Stimulated activated CD8-positive, alpha-beta memory T cell treated with anti-CD3 and anti-CD28 coated beads, Interleukin-15, amount 100 ng/mL, for 1 hour (primary cell): ENCODE measurements at places on chromosomes 1 and 21.

- DNase-seq: no peak
Observed at GRCh38 chr1:208497866-208498541, 253.8 kb upstream of the PLXNA2 start.

DNA sequence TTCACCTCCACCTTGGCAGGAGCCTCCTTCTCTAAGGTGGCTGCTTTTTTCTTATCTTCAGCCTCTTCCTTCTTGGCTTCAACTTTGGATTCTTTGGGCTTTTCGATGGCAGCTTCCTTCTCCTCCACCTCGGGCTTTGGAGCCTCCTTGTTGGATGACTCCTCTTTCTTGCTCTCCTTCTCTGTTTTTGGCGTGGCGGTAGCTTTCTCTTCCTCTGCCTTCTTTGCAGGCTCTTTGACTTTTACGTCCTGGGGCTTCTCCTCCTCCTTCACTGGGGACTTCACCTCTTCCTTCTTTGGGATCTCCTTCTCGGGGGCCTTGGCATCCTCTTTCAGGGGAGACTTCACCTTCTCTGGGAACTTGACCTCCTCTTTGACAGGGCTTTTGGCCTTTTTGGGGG is 13.9 kb upstream of the CD2 start:
- DNase-seq: no peak

DNA sequence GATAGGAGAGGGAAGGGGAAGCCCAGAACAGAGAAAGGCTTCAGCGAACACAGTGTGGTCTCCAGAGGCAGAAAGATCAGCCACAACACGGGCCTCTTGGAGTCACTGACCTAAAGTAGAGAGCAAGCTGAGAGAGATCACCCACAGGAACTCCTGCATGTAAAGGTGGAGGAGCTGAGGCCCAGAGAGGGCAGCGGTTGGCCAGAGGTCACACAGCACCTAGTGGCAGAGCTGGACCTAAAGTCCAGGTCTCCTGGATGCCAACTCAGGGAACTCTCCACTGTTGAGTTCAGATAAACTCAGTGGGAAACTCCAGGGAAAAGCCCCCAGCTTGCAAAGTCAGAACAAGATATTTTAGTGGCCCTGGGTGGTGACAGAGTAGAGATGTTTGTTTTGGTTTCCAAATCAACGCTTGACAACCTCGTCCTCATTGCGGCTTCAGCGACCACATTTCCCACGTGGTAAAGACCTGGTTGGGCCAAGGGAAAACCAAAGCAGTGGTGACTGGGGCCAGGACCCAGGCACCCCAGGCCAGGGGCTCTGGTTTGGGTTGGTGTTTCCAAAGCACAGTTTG is 4.6 kb downstream of the IFFO2 start:
- peak; percentile 54 for DNase-seq

DNA sequence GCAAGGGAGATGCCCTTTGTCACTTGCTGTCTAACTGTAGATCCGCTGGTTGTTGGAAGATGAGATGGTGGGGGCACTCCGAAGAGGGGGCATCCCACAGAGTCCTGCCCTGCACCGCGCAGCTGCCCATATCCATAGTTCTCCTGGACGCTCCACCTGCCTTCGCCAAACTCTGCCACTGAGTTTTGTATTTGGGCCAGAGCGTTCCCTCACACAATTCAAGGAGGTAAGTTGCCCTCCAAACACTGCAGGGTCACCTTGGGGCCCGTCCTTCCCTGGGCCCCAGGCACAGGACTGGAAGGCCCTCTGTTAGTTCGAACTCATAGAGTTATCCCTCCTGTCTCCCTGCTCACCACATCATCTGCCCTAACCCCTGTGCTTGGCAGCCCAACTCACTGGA is 22.1 kb downstream of the HYI start:
- DNase-seq: no peak

- no peak for DNase-seq
Observed at GRCh38 chr1:12640237-12640957, 3.5 kb upstream of the AADACL4 start.

GRCh38 chr21:34100790-34101189 is 27.4 kb downstream of the MRPS6 start:
- no peak for DNase-seq

DNA sequence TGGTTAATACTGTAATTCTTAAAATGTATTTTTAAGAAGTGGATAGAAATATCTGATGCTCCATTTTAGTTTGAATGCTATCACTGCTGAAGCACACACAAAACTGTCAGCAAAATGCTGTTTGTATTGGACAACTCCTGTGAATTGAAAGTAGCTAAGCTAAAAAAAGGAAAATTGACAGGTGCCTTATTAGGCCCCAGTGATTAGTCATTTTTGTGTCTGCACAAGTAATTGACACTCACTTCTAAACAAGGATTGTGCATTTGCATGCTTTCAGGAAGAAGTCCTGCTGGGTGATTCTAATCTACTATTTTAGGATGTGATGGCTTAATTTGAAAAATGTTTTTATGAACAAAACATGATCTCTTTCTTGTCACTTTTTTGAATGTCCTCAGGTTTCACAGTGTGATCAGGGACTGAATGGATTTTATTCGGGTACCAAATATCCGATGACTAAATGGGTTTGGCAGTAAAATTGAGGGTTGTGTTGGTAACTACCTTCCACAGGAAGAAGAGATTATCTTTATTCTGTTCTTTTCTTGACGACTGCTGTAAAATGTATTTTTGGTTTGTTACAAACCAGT is 13.0 kb upstream of the MAP3K7CL start:
- DNase-seq: no peak

DNA sequence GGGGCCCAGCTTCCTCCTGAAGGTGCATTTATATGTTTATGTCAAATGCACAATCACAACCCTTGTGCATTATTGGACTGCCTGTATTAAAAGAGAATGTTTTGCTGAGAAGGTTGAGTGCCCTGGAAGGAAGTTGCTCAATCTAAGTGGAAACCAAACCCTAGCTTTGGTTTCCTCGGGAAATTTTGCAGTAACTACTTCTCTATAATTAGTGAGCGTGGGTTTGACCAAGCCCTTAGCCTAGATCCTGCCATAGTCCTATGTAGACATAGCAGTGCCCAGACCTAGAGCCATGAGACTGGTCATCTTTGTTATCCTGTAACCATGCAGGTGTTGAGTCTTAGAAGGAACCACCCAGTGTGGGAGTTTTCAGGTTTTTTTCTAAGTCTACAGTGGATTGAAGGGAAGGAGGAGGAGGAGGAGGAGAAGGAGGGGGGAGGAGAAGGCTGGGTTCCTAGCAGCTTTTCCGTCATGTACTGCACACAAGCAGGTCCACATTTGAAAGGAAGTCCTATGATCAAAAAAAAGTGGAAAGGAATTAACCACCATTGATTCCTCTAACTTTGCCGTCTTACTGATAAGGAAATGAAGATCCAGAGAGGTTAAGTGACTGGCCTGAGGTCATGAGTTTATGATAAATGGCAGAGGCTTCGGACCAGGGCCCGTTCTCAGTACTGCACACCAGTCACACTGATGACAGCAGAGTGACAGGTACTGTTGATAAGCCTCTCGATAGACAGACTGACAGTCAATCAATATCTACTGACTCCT is 72.2 kb upstream of the LYST start:
- DNase-seq: no peak

- no peak for DNase-seq
Observed at GRCh38 chr1:207993477-207994445, 82.8 kb upstream of the CD34 start.

DNA sequence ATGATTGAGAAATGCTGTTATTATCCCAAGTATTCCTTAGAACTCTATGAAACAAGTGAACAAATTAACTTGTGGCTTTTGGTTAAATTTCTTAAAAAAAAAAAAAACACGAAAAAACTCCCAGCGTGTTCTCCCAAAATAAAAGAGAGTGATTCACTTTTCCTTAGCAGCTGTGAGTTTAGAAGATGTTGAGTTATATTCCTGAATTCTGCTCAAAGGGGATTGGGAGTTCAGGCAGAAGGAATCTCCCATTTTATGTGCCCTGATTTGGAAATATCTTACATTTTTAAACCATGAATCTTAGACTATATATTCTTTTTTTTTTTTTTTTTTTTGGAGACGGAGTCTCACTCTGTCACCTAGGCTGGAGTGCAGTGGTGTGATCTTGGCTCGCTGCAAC is 34.3 kb downstream of the SMG7 start:
- no peak for DNase-seq

DNA sequence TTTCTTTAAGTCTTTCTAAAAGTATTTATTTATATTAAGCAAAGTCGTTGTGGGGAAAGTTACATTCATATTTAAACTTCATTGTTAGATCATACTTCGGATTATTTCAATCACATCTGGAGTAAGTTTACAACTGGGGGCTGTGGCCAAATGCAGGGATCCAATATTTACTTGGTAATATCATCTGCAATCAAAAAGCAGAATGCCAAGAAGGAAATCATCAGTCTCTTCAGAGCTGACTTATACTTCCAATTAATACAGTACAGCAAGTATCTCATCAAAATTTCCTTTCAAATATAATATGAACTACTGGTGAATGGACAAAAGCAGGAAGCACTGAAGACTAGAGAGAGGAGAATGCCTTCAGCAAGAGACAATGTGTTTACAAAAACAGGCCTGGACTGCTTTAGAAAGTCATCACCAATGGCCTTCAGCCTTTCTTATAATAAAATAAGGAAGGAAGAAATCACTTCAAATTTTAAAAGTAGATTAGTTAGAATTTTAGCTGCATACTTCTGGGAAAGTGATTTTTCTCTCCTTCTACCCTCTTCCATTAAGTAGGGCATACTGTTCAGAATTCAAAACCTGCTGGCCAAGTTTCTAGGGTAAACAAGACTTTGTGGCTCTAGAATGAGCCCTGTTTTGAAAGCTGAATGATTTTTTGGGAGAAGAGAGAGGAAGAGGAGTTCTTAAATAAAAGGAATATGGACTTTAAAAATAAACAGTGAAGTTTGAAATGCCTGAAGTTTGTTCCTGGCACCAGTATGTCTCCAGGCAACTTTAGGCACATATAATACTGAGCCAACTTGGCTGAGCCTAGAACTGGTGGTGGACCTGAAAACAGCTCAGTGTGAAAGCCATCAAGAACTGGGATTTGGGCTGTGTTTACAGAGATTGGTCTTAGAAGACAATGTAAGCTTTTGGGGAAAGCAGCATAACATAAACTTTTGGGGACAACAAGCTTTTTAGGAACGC is 22.2 kb upstream of the MYOC start:
- no peak for DNase-seq

DNA sequence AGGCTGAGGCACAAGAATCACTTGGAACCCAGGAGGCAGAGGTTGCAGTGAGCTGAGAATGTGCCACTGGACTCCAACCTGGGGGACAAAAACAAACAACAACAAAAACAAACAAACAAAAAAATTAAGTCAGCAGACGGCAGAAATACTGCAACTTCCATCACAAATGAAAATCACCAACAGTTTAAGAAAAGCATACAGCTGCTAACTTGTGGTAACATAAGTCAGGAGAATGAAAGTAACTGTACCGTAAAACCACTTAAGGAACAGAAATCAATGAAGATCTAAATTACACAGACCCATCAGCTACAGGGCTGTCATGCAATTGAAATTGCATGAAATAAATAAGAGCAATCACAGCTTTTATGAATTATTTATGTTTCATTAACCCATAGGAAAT is 25.0 kb downstream of the MCOLN2 start:
- DNase-seq: no peak

GRCh38 chr1:8835941-8836643 is 18.7 kb upstream of the RERE start:
- no peak for DNase-seq

DNA sequence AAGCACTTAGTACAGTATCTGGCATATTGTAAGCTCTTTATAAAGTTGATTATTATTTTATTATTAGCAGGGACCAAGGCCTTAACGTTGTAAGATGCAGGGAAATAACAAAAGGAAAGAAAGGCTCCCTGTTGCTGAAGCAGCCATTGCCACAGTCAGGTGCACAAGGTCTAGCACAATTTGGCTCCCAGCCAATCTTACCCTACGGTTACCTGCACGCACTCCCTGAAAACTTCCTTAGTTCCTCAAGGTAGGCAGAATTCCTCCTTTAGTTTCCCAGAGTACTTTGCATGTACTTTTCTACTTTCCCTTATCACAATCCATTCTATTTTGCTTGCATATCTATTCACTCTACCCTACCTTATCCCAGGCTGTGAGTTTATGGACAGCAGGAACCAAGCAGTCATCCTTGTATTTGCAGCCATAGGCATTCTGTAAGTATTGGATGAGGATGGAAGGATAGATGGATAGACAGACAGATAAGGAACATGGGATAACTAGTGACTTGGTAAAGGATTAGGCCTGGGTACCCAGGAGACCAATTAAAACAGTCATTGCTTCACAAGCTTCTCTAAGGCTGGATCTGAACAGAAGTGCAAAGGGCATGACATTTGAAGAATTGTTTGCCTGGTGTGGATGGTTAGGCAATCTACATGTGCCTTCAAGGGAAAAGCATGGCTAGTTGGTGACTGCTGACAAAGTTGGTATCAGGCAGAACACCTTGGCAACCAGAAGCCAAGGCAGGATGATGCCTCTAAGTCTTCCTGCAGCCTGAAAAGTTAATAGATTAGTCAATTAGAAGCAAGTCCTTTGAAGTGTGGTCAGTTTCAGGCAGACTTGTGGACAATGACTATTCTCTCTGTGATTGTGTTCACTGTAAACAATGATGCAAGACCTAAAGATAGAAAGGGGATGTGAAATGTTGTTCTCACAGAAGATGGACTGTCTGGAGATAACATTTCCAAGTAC is 20.8 kb upstream of the JAK1 start:
- no peak for DNase-seq

DNA sequence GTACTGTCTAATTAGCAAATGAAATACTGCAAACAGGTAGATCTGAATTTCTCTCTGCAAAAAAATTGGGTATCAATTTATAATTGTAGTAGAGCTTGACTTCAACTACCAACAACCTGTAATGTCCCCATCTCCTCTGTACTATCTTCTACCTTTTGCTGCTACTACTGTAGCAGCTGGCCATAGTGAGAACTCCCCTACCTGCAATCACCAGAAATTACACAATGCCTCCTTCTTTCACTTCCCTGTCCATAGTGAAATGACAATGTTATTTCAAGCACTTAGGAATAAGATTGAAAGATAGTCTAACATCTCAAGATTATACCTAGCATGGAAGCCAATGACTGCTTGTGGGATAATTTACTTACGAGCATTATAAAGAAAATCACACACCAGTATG is 100.4 kb downstream of the ACBD6 start:
- no peak for DNase-seq

DNA sequence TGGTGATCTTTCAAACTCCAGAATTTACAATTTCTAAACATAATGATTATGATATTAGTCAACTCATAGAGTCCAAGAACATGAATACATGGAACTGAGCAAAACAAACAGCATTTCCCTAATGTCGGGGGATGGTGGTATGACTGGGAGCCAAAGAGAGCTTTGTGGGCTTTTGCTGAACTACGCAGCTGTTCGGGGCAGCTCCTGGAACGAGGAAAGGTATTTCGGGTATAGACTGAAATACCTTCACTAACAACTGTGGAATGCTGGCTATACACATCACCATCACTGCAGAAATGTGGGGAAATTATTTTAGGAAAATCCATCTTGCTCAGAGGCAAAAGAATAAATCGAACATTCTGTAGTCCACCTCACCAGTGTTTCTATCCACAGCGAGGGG is 30.2 kb upstream of the VPS26C start:
- no peak for DNase-seq
